ENCODE measurements at places on chromosomes 13 and 19. TPM values are rescaled to one million over a fixed set of nuclear protein-coding genes. Genes with fewer than 3 reads are reported as not detected.

DNA sequence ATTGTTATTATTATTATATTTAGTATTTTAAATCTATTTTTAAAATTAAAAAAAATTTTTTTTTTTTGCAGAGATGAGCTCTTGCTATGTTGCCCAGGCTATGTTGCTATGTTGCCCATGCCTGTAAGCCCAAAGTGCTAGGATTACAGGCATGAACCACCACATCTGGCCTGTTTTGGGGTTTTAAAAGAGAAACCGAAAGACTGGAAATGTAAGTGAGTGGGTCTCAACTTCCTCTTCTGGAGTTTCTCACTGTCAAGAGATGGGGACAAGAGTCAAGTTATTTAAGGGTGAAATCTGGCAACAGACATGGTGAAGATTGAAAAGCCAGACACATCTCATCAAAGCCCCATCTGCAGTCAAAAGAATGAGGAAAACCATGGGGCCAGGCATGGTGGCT, 4.2 kb upstream of the OR7G3 start:
- no peak overlapping the region for H3K4me3 ChIP-seq
- no peak overlapping the region for H3K27ac ChIP-seq
- no peaks in the 10 kb centered on the region for H3K36me3 ChIP-seq
- no peaks in the 10 kb centered on the region for H3K27me3 ChIP-seq

DNA sequence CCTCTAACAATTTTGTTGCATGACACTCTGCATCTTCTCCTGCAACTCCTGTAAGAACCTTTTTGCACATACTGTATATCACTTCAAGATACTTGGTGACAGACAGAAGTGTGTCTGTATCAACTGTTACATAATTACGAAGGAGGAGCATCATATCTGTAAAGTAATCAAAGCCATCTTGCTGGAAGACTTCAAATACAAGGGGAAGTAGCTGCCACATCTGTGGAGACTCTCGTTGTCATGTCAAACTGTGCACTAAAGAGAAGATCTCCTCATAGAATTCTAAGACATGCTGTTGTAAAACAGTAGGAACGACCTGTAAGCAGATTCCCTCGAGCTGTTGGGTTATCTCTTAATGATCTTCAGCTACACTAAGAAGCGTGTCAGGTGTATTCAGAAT, 38.0 kb upstream of the SPATA13 start:
- H3K4me1 ChIP-seq: no peaks in the 10 kb centered on the region
- no peaks in the 10 kb centered on the region for H3K36me3 ChIP-seq
- no peak overlapping the region for H3K27ac ChIP-seq
- no peaks in the 10 kb centered on the region for H3K27me3 ChIP-seq
- no peak for DNase-seq

GRCh38 chr13:30340331-30341250, 33.2 kb upstream of the KATNAL1 start:
- no peak for DNase-seq
- H3K4me3 ChIP-seq: no peak overlapping the region
- peaks cover 12% of the 10 kb centered on the region for H3K4me1 ChIP-seq
- no peak overlapping the region for H3K27ac ChIP-seq

DNA sequence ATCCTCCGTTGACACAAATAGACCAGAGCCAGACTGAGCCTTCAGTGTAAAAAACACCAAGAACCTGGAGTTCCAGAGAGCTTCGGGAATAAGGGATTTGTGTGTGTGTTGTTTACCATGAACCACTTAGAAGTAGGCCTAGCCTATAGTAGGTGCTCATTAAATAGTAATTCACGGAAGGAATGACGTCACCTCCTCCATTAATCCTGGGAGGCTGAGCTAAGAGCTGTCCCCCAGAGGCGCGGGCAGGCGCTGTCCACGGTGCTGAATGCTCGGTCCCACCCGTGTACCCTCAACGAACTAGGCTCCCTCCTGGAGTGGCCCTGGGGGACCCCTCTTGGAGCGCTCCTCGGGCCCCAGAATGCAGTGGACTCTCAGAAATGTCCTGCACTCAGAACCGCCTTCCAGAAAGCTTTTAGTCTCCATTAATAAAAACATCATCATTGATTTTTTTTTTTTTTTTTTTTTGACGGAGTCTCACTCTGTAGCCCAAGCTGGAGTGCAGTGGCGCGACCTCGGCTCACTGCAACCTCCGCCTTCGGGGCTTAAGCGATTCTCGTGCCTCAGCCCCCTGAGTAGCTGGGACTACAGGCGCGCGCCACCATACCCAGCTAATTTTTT, 6.5 kb downstream of the UNC13A start:
- peak; percentile 29 for DNase-seq
- no peaks in the 10 kb centered on the region for H3K36me3 ChIP-seq
- peaks cover 3% of the 10 kb centered on the region for H3K4me1 ChIP-seq
- no peak overlapping the region for H3K4me3 ChIP-seq
- no peak overlapping the region for H3K27ac ChIP-seq
- peaks cover 5% of the 10 kb centered on the region for H3K27me3 ChIP-seq

GRCh38 chr19:50332244-50333038, 3.3 kb upstream of the KCNC3 start:
- H3K27me3 ChIP-seq: peaks cover 15% of the 10 kb centered on the region
- peak overlapping the region; percentile 38 for H3K27ac ChIP-seq
- H3K4me1 ChIP-seq: peaks cover 47% of the 10 kb centered on the region
- H3K36me3 ChIP-seq: no peaks in the 10 kb centered on the region
- peak overlapping the region; percentile 97 for H3K4me3 ChIP-seq

GRCh38 chr13:19172007-19172646, 9.5 kb downstream of the TUBA3C start:
- H3K36me3 ChIP-seq: no peaks in the 10 kb centered on the region
- no peak overlapping the region for H3K27ac ChIP-seq
- no peaks in the 10 kb centered on the region for H3K4me1 ChIP-seq
- H3K4me3 ChIP-seq: no peak overlapping the region

DNA sequence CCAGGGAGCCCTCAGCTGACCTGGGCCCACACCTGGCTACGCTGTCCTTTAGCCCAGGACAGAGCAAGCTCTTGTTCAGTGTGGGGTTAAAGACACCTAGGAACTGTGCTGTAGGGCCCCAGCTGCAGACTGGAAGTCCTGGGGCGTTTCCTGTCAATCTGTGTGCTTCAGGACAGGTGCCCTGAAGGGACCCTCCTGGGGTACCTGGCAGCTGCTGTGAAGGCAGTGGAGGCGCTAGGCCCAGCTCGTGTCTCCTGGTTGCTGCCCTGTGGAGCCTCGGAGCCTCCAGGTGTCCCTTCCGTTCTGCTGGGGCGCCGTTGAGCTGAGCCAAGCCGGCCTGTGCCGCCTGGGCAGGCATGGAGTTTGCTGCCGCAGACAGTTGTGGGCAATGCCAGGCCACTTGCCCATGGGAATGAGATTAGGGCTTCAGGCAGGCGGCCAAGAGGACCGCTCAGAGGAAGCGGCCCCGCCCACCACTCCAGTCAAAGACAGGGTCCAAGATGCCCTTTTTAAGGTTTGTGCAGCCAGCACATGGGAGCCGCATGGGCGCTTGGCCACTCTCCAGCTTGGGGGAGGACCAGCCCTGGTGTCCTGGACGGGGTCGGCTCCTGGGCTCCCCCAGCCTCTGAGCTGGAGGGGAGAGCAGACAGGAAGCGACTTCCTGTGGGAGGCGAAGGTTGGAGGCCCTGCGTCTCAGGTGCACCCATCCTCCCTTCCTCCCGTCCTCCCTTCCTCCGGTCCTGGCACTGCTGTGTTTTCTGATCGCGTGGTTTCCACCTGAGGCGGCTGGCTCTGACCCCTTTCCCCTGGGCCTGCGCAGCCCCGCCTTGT, 4.0 kb downstream of the PTBP1 start:
- peak overlapping the region; percentile 29 for H3K4me3 ChIP-seq
- H3K27me3 ChIP-seq: no peaks in the 10 kb centered on the region
- peaks cover 43% of the 10 kb centered on the region for H3K4me1 ChIP-seq
- no peak for DNase-seq
- peak overlapping the region; percentile 53 for H3K27ac ChIP-seq

DNA sequence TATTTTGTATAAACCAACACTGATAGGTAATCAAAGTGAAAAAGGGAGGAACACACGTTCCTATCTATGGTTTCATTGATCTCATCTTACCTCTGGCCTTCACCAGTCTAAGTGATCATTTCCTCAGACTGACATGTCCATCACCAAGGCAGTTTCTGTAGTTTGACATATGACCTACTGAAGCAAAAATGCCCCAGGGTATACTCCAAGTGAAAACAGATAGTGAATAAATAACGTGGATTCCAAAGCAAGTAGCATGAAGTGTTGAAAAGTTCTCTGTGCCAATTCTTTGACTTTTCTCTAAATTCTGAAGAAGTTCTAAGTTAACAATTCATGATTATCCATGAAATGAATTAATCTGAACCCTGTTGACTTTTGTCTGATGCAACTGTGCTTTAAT, 334.2 kb upstream of the SGCG start:
- no peaks in the 10 kb centered on the region for H3K27me3 ChIP-seq
- no peaks in the 10 kb centered on the region for H3K4me1 ChIP-seq
- no peaks in the 10 kb centered on the region for H3K36me3 ChIP-seq
- no peak for DNase-seq

DNA sequence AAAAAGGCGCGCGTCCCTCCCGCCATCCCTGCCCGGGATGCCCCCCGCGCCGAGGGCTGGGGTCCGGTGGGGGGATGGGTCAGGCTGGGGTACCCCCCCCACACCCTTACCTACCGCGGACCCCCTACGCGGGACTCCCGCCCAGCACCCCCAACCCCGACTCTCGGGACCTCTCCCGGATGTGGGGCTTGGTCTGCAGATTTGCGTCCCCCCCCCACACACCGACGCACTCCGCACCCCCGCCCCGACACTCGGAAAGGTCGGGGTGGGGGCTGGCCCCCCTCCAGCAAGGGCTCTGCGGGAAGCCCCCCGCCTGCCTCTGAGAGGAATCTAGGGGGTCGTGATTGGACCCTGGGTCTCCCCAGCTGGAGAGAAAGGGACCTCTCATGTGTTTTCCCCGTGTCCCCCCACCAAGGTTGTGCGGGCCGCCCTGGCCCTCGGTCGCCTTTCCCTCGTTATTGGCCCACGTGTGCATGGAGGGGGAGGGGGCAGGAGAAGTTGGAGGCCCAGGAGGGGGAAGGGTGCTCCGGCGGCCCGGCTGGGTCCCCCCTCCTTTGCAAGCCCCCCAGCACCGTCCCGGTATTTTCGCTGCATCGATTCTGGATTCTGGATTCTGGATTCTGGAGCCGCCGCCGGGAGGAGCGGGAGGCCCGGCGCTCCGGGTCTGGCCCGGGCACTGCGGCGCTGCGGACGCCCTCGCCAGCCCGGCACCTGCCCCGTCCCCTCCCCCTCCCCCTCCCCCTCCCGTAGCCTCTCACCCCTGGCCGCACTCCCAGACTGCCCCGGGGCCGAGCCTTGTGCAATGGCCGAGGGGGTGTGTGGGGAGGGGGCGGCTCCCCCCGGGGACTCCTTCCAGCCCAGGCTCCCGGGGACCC, 607 bp downstream of the NFIC start:
- H3K4me1 ChIP-seq: peaks cover 8% of the 10 kb centered on the region
- H3K36me3 ChIP-seq: no peaks in the 10 kb centered on the region
- peak overlapping the region; percentile 39 for H3K4me3 ChIP-seq

GRCh38 chr13:76440568-76440967, 445.6 kb downstream of the KCTD12 start:
- H3K4me1 ChIP-seq: no peaks in the 10 kb centered on the region
- no peak for DNase-seq
- H3K36me3 ChIP-seq: no peaks in the 10 kb centered on the region

- H3K27ac ChIP-seq: no peak overlapping the region
- H3K27me3 ChIP-seq: no peaks in the 10 kb centered on the region
- H3K4me1 ChIP-seq: no peaks in the 10 kb centered on the region
- H3K4me3 ChIP-seq: no peak overlapping the region
Measured at GRCh38 chr19:3834349-3835054, 34.3 kb downstream of the ZFR2 start.

- no peak for DNase-seq
- H3K4me1 ChIP-seq: peaks cover 7% of the 10 kb centered on the region
- H3K27ac ChIP-seq: no peak overlapping the region
Measured at GRCh38 chr19:48676887-48677286, 4.1 kb upstream of the NTN5 start.

GRCh38 chr13:28849441-28849840, 29.3 kb downstream of the MTUS2 start:
- no peak overlapping the region for H3K4me3 ChIP-seq
- no peak for DNase-seq
- no peaks in the 10 kb centered on the region for H3K4me1 ChIP-seq
- H3K27me3 ChIP-seq: no peaks in the 10 kb centered on the region

DNA sequence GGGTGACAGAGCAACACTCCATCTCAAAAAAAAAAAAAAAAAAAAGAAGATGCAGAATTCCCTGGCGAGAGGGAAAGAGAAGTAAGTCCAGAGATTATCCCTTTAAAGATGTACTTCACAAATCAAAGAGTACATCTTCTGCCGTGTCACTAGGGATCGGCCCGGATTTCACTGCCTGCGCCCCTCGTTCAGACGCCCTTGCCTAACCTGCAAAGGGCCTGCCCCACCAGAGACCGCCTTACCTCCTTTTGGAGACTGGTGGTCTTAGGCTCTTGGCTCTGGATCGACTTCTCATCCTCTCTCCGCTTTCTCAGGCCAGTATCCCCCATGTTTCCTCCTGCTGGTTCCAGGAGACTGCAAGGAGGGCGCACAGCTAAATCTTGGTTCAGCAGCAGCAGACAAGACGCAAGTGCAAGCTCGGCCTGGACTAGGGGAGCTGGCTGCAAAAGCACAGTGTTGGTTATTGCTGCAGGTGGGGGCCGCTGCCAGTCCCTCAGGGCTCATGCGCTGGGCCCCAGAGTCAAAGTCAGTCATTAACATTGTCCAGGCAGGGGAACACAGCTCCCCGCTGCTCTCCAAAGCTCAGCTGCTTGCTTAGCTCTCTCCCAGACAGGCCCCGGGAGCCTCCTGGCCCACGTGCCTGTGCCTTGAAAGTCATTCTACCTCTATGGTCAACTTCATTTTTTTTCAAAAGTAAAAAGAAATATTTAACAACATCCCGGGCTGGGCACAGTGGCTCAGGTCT, 1.2 kb downstream of the SLC7A9 start:
- no peak overlapping the region for H3K27ac ChIP-seq
- no peaks in the 10 kb centered on the region for H3K4me1 ChIP-seq
- H3K36me3 ChIP-seq: no peaks in the 10 kb centered on the region
- no peaks in the 10 kb centered on the region for H3K27me3 ChIP-seq

GRCh38 chr13:24618011-24618955, 61.9 kb upstream of the ATP12A start:
- peaks cover 31% of the 10 kb centered on the region for H3K4me1 ChIP-seq
- H3K4me3 ChIP-seq: peak overlapping the region; percentile 2
- peak overlapping the region; percentile 24 for H3K27ac ChIP-seq
- DNase-seq: peak; percentile 52
- H3K27me3 ChIP-seq: no peaks in the 10 kb centered on the region

GRCh38 chr19:50333737-50334617, 4.8 kb upstream of the KCNC3 start:
- H3K4me1 ChIP-seq: peaks cover 36% of the 10 kb centered on the region
- peak overlapping the region; percentile 59 for H3K27ac ChIP-seq
- DNase-seq: peak; percentile 84
- H3K36me3 ChIP-seq: no peaks in the 10 kb centered on the region
- H3K27me3 ChIP-seq: peaks cover 15% of the 10 kb centered on the region
- peak overlapping the region; percentile 97 for H3K4me3 ChIP-seq

The ZNF534 gene
- total RNA-seq: not detected

The PLVAP gene
- total RNA-seq: 0.43 TPM

The ZNF607 gene
- 6.5 TPM for total RNA-seq

The FCAR gene
- total RNA-seq: 8.5 TPM

The SLC25A41 gene
- total RNA-seq: not detected

The ZNF429 gene
- total RNA-seq: 5.8 TPM

The HOMER3 gene
- total RNA-seq: not detected
